ENCODE measurements at places on chromosomes 6 and 20.

DNA sequence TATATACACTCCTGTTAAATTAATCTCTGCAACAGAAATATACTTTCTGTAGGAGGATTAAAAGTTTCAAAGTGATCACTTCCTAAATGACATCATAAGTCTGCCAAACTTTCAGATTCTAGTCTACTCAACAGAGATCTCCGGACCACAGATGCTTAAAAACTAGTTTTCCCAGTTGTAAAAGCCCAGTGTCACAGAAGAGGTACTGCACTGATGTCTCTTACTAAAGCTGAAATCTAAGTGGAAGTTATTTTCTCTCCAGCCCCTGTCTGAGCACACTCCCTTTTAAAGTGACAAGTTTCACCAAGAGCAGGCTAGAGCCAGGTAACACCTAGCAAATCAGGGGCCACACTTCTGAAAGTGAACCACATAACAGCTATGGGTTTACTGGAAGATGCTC is 71.6 kb upstream of the DST start:
- DNase-seq: no peak

DNA sequence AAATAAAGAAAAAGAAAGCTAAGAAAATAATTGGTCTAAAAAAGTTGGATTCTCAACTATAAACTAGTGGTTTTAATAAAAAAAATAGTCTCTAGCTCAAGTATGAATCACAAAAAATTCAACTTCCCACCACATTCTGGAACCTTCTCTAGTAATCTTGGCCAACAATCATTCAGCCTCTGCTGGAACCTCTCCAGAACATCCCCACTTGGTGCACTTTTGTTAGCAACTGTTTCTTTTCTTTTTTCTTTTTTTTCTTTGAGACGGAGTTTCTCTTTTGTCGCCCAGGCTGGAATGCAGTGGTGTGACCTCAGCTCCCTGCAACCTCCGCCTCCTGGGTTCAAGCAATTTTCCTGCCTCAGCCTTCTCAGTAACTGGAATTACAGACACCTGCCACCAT is 35.7 kb downstream of the TXLNB start:
- DNase-seq: no peak

DNA sequence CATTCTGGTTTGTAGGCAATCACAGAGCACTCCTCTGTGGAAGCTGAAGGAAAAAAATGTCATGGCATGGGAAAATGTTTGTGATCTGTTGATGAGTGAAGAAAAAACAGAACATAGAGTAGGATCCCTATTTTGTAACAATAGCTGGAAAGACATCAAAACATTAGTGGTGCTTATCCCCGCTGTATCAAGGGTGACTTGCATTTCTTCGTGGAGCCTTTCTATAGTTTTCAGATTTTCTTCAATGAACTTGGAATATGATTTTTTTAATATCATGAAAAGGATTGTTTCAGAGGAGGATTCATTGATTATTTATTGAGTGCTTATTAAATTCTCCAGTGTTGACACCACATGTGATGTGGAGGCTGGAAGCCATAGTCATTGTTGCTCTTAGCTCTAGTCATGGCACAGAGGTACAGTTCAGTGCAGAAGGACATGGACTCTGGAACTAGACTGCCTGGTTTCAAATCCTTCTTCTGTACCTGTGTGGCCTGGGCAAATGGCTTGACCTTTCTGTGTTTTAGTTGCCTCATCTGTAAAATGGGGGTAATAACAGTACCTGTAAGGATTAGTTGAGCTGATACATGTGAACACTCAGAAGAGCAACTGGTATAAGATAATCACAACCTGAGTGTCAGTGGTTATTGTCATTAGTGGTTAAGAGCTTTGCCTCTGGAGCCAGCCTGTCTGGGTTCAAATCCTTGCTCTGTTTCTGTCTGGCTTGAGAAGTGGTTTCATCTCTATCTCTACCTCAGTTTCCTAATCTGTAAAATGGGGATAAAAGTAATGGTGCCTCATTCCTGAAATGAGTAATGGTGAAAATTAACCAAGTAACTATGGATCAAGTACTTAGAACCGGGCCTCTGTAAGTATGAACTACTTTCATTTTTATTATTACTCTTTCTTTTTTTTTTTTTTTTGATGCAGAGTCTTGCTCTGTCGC is 14.7 kb upstream of the CDKN1A start:
- no peak for DNase-seq

DNA sequence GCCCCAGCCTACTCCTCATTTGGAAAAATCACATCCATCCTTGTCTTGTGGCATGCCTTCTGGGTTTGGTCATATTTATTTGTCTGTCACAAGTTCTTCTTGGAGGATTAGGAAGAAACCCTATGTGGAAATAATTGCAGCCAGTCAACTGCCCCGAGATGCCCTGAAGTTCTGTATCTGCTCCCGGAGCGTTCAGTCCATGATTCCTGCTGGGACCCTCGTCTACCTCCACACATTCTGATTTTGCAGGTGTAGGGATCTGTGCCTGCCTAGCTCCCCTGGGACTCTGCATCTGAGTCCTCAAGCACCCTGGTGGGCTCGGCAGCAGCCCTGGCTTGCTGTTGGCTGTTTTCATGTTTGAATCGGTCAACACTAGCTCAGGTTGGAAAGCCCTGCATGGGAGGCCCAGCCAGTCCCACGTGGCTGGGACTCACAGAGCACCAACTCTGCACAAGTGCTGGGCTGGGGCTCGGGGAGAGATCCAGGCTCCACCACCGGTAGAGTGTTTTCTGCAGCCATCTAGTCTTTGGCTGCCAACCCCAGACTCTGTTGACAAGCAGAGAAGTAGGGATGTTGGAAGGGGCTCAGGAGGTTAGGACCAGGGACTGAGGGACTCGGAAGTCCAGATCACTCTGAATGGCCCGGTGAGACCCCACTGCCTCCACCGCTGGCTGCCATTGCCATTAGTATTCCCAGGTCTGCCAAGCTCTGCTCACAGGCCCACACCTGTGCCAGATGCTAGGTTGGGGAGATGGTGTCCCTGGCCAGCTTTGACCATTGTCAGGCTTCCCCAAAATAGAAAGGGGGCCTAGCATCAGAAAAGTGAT is 183.5 kb upstream of the CST7 start:
- DNase-seq: no peak

DNA sequence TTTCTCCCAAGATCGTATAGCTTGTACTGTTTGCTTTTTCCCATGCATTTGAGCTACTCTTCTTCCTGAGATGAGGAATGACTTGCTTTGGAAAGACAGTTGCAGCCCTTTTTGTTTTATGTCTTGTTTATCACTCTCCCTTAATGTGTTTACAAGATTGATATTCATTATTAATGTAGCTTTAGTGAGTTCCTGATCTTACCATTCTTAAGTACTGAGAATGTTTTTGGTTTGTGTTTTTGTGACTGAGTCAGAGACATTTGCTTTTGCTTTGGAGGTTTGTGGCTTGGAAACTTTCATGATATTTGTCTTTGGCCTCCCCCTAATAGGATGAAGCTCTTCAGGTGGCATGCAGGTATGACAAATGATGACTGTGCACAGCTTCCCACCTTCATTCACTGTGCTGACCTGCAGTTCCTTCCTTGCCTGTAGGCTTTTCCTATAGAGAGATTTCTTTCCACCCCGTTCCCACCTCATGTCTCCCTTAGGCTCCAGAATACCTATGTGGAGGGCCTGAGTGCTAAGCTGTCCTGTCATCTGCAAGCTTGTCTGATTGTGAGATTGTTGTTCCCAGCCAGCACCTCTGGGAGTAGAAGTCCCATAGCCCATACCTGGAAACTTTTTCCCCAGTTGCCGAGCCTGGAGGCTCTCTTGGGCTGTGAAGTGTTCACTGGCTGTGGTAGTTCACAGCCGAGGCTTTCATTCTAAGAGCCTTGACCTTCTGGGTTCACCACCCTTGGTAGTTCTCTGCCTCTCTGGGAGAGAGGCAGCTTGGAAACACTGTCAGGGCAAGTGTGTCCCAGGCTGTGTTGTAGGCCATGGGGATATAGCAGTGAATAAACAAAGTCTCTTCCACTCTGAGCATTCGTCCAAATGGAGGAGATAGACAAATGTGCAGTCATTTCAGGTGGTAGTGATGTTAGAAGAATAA is 27.1 kb downstream of the CDS2 start:
- no peak for DNase-seq

- no peak for DNase-seq
Measured at GRCh38 chr6:154039231-154039842, at the start of gene OPRM1. Gene OPRM1 (plus strand): TSS chr6:154039240. CDS start chr6:154039545, 305 bp downstream.

GRCh38 chr6:129614464-129614863 is 95.5 kb downstream of the ARHGAP18 start:
- no peak for DNase-seq

- no peak for DNase-seq
Measured at GRCh38 chr6:140281236-140281635, 906.8 kb upstream of the CITED2 start.

DNA sequence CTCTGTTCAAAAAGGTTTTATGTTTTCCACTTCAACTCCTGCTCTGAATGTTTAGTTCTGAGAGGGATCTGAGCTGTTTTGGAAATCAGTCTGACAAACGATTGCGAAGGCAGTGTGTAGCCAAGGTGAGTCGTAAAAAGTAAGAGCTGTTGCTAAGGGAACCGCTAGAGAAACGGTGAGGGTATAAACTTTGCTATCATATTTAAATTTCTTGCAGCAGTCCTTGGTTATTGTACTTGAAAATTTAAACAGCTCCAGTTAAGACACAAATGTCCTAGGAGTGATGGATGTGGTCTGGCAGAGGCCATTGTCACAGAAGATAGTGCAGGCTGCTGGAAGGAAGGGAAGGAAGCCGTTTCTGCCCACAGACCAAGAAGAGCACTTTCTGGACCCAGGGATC is 64.9 kb upstream of the CITED2 start:
- DNase-seq: no peak

DNA sequence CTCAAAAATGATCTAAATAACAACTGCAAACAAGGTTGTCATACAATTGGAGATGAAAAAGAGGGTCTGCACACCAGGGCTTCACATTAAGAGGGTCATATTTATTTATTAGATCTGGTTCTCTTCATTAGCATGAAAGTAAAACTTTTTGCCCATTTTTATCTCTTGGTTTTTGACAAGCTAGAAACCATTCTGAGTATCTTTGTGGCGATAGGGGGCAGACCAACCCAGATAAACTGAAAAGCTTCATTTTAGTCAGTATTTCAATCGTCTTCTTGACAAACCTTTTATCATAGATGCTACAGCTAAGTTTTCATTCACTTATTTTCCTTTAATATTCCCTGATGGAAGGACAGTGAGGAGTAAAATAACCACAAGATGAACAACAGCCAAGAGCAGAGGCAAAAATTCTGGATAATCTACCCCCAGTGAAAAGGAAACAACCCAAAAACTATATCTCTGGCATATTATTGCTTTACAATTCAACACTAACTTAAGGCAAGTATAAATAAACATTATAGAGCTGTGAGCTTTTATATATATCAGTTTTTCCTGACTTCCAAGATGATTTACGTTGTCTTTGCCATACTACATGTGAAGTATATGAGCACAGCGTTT is 45.2 kb downstream of the THEMIS start:
- DNase-seq: no peak

DNA sequence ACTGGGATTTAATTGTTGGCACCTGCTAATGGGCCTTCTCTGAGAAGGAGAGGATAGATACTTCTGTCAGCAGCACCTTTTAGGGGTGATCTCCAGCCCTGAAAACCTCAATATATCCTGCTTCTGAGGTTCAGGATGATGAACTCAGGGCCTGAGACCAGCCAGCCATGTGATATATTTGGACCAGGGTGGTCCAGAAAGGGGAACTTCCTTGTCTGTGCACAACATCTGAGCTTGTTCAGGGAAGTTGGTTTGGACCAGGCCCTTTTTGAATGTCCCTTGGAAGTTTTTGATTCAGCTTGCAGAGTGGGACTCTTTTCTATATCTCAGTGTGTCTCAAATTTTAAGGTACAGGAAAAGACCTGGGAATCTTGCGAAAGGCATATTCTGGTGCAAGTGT is 85.8 kb downstream of the GFRA4 start:
- no peak for DNase-seq

DNA sequence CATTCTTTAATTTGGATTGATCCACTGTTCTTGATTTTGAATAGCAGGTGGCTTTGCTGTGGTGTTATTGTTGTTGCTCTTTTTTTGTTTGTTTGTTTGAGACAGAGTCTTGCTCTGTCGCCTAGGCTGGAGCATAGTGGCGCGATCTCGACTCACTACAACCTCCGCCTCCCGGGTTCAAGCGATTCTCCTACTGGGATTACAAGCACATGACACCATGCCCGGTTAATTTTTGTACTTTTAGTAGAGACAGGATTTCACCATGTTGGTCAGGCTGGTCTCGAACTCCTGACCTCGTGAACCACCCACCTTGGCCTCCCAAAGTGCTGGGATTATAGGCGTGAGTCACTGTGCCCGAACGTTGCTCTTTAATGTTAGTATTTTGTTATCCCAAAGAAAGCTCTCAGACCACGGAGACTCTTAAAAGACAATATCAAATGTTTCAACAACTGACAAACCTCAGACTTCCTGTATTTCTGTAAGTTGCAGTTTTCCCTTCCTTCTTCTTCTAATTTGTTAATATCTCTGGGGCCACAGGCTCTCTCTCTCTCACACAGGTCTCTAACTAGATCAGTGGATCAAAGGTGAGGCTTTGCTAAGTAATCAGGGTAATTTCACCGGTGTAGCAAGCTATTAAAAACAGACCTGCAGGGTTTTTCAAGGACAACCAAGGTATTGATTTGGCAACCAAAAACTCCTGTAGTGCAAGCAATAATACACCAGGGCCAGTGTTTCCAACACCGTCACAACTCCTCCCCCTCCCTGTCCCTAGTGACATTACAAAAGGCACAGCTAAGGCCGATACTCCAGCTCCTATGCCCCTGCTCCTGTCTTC is 48.8 kb upstream of the ZNF217 start:
- no peak for DNase-seq

DNA sequence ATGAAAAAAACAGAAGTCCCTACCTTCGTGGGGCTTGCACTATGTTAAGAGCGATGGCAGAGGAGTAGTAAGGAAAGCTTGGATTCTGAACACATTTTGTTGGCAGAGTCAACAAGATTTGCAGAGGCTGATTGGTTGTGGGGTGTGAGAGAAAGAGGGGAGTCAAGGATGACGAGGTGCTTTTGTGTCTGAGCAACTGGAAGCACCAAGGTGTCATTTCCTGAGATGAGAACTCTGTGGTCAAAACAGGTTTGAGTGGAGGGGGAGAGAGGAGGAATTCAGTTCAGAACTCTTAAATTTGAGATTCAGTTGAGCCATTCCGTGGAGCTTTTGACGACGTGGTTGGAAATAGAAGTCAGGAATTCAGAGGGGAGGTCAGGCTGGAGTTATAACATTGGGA is 3.5 kb downstream of the OCSTAMP start:
- no peak for DNase-seq

DNA sequence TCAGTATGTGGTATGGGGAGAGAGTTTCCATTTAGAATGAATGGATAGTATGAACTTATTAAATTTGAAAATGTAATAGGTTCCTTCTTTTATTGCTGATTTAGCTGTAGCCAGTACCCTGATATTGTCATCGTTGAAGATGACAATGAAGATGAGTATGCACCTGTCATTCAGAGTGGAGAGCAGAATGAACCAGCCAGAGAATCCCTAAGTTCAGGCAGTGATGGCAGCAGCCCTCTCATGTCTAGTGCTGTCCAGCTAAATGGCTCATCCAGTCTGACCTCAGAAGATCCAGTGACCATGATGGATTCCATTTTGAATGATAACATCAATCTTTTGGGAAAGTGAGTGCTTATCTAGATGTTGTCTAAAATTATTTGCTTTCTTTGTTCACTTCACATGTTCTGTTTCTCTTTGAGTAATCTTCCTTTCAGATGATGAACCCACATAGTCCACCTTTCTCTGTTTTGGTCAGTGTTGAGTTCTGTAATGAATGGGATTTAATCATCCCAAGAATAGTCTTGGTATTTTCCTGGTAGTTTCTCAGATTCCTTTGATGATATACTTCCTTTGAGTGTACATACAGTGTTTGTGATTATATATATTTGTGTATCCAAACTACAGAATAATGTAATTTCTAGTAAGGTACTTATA is 23.3 kb downstream of the HSF2 start:
- no peak for DNase-seq

GRCh38 chr6:21185861-21186478 is 407.6 kb upstream of the SOX4 start:
- DNase-seq: no peak

All from stimulated activated CD4-positive, alpha-beta T cell treated with anti-CD3 and anti-CD28 coated beads, Interleukin-15, amount 100 ng/mL, for 1 hour (primary cell).